NAMALWA (cell line): ENCODE measurements at places on chromosomes 1 and 21.
A peak's percentile ranks its signal among the peaks of the same experiment; 100 is the strongest.

DNA sequence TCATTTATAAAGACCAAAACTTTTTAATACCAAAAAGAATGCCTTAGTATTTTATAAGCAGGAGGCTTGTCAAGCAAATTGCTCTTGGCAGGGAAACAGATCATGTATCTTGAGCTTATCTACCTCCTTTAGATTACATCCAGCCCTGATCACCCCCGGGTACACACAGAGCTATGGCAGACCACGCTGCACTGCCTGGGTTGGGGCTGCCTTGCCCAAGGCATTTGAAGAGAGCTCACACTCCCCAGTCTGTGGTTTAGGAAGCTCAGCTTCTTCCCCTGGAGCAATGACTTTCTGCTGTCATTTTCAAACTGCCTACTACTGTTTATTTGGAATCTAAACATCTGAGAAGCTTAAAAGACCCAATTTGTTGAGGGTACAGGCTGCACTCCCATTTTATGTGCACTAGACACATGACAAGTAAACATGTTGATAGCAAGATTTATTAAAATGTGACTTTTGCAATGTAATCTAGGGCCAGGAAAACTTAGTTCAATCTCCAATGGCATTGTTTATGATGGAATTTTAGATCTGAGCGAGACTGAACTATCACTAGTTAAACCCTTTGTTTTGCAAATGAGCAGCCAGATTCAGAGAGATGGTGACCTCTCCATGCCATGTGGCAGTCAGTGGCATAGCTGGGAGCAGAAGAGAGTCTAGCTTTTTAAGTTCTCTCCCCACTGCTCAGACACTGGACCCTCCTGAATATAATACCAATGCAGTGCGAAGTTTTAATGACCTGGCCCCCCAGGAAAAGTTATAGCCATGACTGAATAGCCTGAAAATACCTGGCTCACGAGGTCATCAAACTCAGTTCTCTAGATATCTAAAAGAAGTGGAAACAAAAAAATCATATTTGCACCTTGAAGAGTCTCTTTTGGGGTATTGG is 214.9 kb downstream of the HLX start:
- no peak for DNase-seq

DNA sequence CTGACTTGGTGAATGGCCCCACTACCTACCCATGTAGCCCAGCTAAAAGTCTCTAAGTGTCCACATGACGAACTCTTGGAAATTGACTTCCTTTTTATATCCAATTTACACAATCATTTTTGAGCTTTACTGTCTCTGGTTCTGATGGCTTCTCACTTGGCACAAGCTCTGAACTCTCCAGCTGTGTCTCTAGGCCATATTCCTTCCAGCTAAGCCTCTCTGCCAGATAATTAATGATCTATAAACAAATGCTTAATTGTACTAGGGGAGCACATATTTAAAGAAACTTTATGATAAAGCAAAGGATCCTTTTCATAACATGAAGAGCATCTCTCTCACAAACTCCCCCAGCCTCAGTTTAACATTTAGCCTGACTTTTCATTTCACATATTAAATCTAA is 16.3 kb upstream of the BEND5 start:
- no peak for DNase-seq

GRCh38 chr1:205273551-205273982 is 45.8 kb downstream of the TMCC2 start:
- DNase-seq, result peak; percentile 85

DNA sequence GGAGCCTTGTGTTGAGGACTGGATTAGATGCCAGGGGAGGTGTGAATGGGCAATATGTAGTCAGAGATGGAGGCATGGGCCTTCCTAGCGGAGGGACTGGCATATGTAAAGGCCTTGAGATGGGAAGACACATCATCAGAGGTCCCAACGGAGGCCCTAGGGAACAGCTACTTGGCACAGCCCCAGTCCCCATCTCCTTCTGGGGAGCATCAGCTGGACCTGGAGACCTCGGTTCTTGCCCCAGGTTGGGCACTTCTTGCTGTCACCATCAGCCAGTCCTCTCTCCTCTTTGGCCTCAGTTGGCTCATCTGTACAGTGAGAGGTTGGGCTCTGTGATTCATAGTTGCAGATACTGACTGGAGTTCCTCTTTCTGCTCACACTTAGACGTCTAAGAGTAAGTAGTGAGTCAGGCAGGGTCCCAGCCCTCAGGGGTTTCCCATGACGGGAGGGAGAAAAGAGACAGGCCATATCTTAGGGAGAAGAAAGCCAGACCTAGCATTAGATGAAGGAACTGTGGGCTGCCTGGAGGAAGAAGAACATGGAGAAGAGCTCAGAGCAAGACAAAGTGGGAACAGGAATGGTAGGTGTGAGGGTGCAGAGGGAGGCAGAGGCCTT is 3.4 kb upstream of the MARCKSL1 start:
- DNase-seq, result no peak

GRCh38 chr1:229980009-229980408 is 87.0 kb upstream of the GALNT2 start:
- no peak for DNase-seq

DNA sequence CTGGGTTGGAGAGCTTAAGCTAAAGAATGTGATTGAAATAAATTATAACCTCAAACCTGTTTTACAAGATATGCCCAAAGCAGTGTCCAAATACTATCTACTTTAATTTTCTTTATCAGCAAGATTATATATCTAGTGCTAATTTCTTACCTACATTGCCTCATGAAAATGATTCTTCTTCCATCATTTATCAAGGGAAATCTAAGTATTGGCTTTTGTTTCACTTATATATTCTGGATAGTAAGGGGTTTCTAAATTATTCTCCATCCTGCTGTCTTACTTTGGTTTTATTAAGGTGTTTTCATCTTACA is 81.2 kb downstream of the PHTF1 start:
- no peak for DNase-seq

GRCh38 chr1:13662493-13662892 is 37.5 kb upstream of the PRDM2 start:
- no peak for DNase-seq

DNA sequence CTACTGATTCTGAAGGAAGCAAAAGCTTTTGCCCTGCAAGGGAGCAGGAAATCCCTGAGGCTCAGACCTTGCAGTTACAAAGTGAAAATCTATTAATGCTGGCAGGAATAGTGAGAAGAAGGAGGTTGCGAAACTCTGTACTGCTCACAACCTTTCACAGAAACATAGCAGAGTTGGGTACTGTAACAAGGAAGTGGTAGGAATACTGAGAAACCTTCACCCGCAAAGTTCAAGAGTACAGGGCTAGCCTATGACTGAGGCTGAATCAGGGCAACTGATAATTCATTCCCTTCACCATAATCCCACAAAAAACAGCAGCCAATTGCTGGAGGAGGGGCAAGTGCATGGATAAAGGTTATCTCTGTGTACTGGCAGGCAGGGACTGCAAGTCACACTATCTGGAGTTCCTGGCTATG is 23.9 kb upstream of the KCTD3 start:
- DNase-seq, result no peak

DNA sequence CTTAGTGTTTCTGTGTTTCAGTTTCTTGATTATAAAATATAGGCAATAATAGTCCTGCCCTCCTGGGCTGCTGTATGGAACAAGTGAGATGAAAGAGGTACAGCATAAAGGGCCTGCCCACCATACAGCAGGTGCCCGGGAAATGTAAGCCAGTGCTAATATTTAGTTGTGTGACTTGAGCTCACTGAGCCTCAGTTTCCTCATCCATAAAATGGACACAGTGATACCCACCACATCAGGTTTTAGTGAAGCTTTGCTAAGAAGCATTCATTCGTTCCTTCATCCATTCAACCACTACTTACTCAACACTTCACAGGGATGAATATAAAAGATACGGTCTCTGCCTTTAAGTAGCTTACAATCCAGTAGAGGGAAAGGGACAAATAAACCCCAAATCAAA is 19.9 kb downstream of the CNTN2 start:
- DNase-seq, result no peak

GRCh38 chr1:99525331-99525730 is 120.6 kb upstream of the PALMD start:
- DNase-seq, result no peak

DNA sequence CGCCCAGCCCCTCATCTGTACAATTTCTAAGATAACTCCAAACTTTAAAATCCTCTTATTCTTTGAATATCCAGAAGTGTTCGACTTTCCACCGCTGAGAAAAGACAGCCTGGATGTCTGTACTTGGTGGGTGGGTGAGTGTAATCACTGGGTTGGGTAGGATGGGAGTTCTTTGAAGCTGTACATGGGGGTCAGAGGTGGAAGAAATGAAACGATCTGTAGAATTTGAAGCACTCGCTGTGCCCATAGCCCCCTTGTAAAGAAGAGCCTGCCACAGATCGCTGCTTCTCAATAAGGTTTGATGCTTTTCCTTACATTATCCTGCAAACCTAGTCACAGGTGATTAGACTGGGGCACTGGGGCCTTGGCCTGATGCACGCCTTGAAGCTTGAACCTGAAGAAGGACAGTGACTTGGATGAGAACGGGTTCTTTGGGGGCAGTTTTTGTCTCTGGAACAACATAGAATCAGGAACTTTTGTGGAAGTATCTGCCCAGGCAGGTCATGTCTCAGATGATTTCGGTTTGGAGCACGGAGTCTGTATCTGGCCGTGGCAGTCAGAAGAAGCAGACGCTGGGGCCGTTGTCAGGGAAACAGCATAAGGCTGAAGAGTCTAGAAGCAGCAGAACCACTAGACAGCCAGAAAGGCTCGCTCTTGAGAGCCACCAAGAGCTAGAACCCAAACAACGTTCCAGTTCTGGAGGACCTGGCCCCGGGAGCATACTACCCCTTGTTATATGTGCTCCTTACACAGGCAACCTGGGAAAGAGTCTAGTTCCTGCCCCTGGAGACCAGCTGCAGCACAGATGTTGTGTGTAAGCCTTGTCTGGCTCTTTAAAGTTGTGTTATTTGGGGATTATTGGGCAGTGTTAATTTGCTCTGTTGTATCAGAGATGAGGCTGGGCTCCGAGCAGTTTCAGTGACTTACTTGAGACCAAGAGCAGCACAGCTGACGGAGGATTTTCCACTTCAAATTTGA is 45.1 kb upstream of the SCCPDH start:
- no peak for DNase-seq

DNA sequence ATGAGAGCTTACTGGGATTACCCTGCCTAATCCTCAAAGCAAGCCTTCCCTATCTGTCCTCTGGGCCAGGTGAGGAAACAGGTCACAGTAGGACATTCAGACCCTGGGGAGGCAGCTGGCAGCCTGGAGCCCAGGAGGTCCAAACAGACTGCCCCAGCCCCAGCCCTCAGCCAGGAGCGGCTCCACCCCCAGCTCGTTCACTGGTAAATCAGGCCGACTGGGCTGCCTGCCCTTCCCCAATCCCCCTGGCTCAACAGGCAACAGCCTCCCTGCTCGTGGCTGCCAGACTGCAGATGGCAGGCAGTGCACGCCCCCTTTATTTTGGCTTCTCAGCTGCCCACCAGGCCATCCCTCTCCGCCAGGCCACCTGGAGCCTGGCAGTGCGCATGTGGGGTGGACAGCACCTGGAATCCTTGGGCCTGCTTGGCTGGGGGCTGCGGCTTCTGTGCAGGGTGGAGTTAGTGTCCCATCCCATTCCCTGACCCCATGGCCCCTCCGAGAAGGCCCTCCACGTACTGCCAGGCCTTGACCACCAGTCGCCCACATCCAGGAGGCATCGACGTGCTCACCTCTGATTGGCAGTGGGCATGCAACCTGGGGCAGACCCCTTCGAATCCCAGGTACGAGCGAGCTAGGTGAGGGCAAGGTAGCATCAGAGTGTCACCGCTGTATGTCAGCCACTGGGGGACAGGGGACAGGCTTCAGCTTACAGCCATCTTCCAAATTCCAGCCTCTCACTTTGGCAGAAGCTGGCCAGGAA is 11.2 kb upstream of the ZNF670 start:
- DNase-seq, result no peak

DNA sequence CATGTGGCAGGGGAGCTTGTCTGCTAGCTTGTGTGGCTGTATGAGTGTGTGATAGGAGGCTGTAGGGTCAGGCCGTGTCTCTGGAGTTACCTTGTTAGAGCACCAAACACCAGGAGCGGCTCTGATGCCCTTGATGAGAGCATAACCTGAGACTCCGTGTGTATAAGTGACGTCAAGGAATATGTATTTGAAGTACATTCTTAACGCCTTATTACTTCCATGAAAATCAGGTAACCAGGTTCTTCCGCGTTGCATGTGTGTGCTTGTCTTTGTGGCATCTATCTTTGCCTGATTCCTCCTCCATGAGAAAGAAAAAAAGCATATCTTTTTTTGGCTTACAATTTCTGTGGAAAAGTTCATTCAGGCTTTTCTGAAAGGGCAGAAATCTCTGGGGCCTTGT is 4.6 kb downstream of the OLFML3 start:
- DNase-seq, result no peak

DNA sequence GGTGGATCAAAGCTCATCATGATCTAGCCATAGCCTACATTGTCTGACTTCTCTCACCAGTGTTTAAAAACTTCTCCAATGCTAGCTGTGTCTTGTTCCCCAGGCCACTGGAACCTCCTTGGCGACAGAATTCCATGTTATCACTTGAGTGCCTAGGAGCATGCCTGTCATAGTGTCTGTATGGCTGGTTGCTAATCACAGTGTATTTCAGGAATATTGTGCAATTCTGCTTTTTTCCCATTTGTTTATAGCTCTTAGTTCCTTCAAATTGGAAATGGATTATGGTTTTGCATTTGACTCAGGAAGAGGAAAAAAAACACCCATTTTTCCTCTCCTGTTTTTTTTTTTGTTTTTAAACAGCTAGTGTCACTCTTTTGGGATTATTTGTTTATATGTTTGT is 25.5 kb downstream of the ROR1 start:
- no peak for DNase-seq

GRCh38 chr1:2429780-2430591 is 17.6 kb upstream of the PEX10 start:
- peak; percentile 63 for DNase-seq

GRCh38 chr1:206467915-206468314 is 2.4 kb upstream of the IKBKE start:
- DNase-seq, result peak; percentile 24

GRCh38 chr21:45129189-45129923 is 55.0 kb downstream of the ADARB1 start:
- DNase-seq, result no peak

DNA sequence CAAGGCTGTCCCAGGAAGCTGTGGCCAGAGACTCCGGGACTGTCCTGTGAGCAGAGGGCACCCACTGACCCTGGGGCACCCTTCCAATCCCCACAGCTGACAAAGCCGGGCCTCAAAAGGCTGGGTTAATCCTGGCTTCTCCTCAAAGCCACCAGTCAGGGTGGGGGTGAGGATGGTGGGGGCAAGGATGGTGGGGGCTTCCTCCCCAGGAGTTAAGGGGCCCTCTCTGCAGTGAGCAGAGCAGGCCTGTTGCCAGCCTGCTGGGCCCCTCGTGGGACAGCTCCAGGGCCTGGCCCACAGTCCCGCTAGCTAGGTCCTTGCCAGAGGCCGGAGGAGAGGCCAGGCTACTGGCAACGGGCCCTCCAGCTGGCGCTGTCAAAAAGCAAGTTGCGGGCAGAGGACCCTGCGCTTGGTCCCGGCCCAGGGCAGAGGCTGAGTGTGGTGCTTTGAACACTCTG is 37.9 kb upstream of the CCDC27 start:
- DNase-seq, result no peak
